ENCODE measurements at places on chromosomes 1 and 21. TPM values are rescaled to one million over a fixed set of nuclear protein-coding genes. Genes with fewer than 3 reads are reported as not detected.

Gene THRAP3
- total RNA-seq = 91.0 TPM

Gene ZNF593OS
- 0.19 TPM for total RNA-seq

Gene MSH4
- 0.06 TPM for total RNA-seq

Gene SRM
- 17.6 TPM for total RNA-seq

Measured in aortic smooth muscle cell (primary cell).